ENCODE measurements at places on chromosomes 3 and 15. TPM values are rescaled to one million over a fixed set of nuclear protein-coding genes. Genes with fewer than 3 reads are reported as not detected.

The TMOD2 gene
- 1.7 TPM for total RNA-seq

The PLA2G4D gene
- total RNA-seq: not detected

The MYH15 gene
- 0.09 TPM for total RNA-seq

GRCh38 chr3:10173095-10173925, 8.6 kb downstream of the IRAK2 start:
- H3K27me3 ChIP-seq: no peaks in the 10 kb centered on the region
- H3K27ac ChIP-seq: peak overlapping the region; percentile 33
- H3K4me1 ChIP-seq: peaks cover 17% of the 10 kb centered on the region
- H3K36me3 ChIP-seq: peaks cover 12% of the 10 kb centered on the region
- no peak overlapping the region for H3K4me3 ChIP-seq

DNA sequence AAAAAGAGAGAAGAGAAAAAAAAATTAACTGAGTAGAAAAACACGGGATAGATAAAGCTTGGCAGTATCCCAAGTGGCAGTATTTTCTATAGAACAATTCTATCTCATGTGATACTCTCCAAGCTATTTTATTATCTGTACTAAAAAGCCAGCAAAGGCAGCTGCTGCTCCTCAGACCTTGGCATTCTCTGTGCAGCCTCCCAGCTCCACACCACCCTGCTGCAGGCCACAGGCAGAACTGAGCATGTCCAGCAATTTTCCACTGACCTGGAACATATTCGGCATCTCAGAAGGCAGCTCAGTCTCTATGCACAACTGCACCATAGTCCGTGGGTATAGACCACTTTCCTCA, 1161.4 kb downstream of the IGSF11 start:
- no peak overlapping the region for H3K4me3 ChIP-seq
- no peaks in the 10 kb centered on the region for H3K27me3 ChIP-seq
- H3K36me3 ChIP-seq: no peaks in the 10 kb centered on the region
- H3K27ac ChIP-seq: no peak overlapping the region
- DNase-seq: no peak

DNA sequence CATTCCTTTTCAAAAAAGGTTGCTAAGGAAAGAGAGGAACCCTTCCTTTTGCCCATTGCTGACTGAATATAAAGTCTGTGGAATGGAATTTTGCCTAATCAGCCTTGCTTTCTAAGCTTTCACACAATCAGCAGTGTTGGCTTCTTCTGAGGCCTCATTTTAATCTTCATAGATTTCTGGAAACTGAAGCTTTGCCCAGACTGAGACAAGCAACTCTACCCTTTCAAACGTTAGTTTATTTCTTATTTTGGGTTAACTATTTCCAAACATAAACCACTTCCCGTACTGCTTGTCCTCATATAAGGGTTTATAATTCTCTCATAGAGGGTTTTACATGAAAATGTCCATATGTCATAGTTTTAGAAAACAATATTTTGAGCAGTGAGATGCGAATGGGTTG, 82.9 kb downstream of the NR1D2 start:
- H3K27ac ChIP-seq: no peak overlapping the region
- no peaks in the 10 kb centered on the region for H3K4me1 ChIP-seq
- H3K27me3 ChIP-seq: peaks cover 4% of the 10 kb centered on the region
- no peak for DNase-seq
- H3K36me3 ChIP-seq: no peaks in the 10 kb centered on the region

DNA sequence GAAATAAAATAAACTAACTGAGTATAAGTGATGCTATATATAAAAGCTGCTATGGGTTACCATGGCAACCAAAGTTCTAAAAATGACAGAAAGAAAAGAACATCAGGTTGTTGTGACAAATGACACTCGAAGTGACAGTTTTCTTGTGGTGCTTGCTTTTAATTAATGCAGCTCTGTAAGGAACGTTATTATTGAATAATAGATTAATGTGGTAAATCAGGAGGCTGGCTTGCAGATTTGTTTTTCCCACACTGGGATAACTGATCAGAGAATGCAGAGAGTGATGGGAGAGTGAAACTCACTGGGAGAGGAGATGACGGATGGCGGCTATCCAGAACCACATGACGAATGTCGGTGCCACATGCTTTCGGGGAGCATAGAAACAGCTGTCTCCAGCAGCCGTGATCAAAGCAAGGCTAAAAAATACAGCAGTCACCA, 207.0 kb upstream of the ATP10A start:
- H3K27me3 ChIP-seq: peaks cover 12% of the 10 kb centered on the region
- H3K27ac ChIP-seq: no peak overlapping the region
- peaks cover 2% of the 10 kb centered on the region for H3K4me1 ChIP-seq
- no peak for DNase-seq

DNA sequence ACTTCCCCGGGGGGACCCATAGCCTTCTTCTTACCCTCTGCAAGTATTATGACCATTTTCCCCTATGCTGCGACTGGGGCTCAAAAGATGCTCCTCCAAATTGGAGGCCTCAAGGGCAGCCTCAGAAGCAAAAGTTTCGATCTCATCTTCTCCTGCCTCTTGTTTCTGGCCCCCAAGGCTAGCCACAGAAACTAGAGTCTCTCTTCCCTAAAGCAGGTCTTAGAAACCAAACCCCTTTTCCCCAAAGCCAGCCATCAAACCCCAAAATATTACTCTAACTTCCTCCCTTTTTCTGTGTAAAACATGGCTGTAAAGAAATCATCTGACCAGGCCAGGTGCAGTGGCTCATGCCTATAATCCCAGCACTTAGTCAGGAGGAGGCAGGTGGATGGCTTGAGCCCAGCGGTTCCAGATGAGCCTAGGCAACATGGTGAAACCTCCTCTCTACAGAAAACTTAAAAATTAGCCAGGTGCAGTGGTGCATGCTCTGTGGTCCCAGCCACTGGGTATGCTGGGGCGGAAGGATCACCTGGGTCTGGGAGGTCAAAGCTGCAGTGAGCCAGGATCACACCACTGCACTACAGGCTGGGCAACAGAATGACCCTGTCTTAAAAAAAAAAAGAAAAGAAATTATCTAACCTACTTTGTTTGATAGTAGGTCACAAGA, 36.7 kb upstream of the MFGE8 start:
- H3K27me3 ChIP-seq: peaks cover 3% of the 10 kb centered on the region
- no peaks in the 10 kb centered on the region for H3K4me1 ChIP-seq
- no peak for DNase-seq
- H3K36me3 ChIP-seq: no peaks in the 10 kb centered on the region
- H3K27ac ChIP-seq: no peak overlapping the region

- no peak overlapping the region for H3K27ac ChIP-seq
- no peak for DNase-seq
- H3K4me3 ChIP-seq: no peak overlapping the region
- H3K4me1 ChIP-seq: no peaks in the 10 kb centered on the region
- H3K36me3 ChIP-seq: no peaks in the 10 kb centered on the region
Measured at GRCh38 chr15:101558221-101558941, 68.9 kb upstream of the PCSK6 start.

- DNase-seq: no peak
- H3K27ac ChIP-seq: no peak overlapping the region
- peaks cover 55% of the 10 kb centered on the region for H3K4me1 ChIP-seq
- H3K27me3 ChIP-seq: no peaks in the 10 kb centered on the region
- H3K4me3 ChIP-seq: no peak overlapping the region
Measured at GRCh38 chr3:177108648-177109047, 88.6 kb downstream of the TBL1XR1 start.
